ENCODE measurements at places on chromosomes 16 and 17.

DNA sequence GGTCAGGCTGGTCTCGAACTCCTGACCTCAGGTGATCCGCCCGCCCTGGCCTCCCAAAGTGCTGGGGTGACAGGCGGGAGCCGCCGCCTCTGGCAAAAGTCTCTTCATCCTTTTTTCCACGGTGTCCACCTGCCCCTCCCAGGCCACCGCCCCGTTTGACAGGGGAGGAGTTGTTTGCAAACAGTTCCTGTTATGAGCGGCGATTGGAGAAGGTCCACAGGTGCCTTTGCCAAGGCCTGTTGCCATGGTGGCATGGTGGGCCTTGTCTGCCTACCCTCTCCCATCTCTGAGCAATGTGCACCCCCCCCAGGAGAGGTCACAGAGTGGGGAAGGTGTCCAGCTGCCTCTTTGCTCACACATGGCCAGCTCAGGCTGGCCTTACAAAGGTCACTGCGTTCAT is 16.0 kb upstream of the RAP1GAP2 start:
- no peak for DNase-seq

DNA sequence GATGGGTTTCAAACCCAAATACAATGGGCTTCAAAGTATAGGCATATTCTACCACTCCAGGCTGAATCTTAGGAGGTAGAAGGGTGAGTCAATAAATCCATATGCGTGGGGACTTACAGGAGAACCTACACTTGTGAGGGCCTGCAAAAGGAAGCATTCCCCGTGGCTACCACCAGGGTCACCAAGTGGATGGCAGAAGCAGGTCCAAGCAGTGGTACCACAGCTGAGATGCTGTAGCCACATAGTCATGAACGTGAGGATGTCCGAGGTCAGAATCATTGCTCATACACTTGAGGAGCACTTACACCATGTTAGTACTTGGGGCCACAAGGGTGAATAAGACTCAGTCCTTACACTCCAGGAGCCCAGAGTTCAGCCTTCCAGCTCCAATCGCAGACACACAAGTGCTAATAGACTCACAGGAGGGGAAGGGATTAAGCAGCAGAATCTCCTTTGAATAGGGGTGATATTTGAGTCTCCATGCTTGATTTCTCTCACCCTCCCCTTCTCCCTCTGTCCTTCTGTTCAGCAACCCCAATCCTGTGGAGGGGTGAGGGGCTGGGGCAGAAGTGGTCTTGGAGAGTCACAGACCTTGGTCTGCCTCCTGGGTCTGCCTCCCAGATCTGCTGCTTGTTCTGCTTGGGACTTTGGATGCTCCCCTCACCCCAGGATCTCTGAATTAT is 42.5 kb upstream of the ASIC2 start:
- DNase-seq = no peak

GRCh38 chr17:35797370-35797769 is 1.9 kb upstream of the MMP28 start:
- no peak for DNase-seq

GRCh38 chr17:45906927-45907622 is 12.7 kb downstream of the MAPT start:
- no peak for DNase-seq

GRCh38 chr17:41456204-41456603 is 11.0 kb downstream of the KRT32 start:
- DNase-seq = no peak

GRCh38 chr17:79294459-79295071 is 219.9 kb downstream of the ENGASE start:
- DNase-seq = peak; percentile 17

DNA sequence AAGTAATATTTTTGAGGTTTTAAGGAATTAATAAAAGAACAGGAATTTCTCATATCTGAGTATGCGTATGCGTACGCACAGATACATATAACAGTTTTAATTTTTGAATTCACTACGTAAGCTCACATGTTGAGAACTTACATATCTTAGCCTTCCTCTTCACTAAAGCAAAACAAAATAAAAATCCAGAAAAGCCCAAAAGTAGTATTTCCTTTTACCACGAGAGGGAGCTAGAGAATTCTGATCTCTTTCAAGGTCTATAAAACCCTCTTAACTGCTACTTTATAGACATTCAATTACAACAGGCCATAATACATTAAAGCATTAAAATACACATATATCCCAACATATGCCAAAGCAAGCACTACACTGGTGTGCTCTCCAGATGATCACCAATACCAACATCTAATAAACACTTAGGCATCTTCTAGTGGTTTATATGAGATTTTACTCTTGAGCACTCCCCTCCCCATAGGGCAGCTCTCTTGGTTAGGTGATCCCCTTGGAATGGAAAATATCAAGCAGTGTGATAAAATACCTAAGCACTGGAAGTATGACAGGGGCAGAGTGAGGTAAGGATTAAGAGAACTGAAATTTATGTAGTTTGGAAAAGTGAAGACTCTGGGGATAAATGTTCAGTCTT is 94.0 kb downstream of the SKAP1 start:
- DNase-seq = no peak

GRCh38 chr16:29990883-29991570 is 4.4 kb downstream of the HIRIP3 start:
- DNase-seq = no peak

DNA sequence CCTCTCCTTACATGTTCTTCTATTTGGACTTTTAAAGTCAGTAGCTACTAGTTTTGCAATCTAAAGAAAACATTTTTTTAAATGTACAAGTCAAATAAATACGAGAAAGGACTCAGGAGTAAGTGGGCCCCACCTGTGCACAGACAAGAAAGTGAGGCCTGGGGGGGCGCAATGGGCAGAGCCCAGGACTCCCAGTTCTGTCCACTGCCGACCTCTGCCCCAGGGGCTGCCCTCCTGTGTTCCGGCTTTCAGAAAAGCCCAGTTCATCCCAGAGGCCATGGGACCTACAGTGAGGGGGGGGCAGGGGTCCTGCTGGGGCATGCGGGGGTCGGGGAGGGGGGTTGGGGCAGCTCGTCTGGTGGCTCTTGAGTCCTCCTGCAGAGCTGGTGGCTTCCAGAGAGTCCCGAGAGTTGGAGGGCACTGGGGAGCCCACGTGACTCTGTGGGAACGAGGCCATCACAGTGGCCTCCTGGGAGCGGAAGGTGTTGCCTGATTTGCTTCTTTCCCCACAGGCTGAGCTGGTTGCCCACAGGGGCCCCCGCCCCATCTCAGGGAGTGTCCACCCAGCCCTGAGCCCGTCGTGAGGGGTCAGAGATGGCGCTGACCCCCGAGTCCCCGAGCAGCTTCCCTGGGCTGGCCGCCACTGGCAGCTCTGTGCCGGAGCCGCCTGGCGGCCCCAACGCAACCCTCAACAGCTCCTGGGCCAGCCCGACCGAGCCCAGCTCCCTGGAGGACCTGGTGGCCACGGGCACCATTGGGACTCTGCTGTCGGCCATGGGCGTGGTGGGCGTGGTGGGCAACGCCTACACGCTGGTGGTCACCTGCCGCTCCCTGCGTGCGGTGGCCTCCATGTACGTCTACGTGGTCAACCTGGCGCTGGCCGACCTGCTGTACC is 2.4 kb downstream of the UTS2R start:
- DNase-seq = no peak

DNA sequence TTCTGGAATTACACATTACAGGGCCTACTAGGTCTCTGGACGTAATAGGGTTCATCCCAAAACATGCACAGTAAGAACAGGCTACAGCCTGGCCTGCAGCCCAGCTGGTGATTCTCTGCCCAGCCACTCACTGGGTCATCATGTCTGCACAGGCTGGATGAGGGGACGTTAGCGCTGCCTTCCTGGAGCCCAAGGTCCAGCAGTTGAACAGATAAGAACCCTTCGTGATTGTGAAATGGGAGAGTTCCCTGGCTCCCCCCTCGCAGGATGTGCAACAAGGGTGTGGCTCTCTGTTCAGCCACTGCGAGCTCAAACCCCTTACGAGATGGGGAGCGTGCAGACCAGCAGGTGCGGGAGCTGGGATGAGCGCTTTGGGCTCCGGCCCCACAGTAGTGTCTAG is 200.0 kb upstream of the CDH5 start:
- no peak for DNase-seq

DNA sequence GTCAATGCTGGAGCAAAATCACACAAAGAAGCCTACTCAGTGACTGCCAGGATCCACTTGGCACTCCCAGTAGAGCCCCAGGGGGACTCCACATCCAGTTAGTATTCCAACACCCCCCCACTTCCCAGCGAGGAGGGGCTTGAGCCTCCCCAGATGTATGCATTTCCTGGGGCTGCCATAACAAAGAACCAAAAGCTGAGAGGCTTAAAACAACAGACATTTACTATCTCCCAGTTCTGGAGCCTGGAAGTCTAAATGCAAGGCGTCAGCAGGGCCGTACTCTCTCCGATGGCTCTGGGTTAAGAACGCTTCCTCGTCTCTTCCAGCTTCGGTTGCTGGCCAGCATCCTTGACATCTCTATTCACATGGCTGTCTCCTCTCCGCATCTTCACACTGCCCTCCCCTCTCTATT is 23.0 kb upstream of the GNA13 start:
- DNase-seq = no peak

DNA sequence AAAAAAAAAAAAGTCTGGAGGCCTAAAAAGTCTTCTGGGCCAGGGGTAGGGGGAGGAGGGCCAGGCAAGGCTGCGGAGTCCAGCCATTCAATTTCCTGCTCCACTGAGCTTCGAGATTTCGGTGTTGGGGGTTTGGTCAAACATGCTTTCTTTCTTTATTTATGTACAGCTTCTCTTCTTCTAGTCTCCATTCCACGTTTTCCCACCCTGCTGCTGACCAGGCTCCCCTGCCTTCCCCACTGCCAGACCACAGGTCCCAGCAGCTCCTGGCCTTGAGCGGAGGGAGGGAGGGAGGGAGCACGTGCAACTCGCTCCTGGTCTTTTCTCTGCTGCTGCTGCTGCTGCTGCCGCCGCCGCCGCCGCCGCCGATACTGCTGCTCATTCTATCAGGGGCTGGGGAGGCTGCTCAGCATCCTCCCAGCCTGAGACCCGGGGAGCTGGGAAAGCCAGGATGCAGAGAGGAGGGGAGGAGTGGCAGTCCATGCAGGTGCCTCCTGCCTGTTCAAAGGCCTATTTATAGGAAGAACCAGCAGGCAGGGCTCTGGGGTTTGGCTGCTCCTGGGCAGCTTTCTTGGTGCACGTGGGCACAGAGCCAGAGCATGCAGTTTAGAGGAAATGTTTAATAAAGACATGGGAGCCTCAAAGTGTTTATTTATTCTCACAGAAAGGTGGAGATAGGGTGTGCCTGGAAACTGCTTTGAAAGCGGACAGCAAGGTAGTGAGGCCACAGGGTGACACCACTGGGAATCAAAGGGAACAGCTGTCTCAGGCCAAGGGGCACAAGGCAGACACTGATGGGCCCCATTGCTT is 23.4 kb upstream of the ZFHX3 start:
- no peak for DNase-seq

GRCh38 chr17:68805609-68806008 is 149.6 kb downstream of the ABCA8 start:
- no peak for DNase-seq

- no peak for DNase-seq
These were observed 593 bp downstream of the CDIPT start for GRCh38 chr16:29862383-29862883.

DNA sequence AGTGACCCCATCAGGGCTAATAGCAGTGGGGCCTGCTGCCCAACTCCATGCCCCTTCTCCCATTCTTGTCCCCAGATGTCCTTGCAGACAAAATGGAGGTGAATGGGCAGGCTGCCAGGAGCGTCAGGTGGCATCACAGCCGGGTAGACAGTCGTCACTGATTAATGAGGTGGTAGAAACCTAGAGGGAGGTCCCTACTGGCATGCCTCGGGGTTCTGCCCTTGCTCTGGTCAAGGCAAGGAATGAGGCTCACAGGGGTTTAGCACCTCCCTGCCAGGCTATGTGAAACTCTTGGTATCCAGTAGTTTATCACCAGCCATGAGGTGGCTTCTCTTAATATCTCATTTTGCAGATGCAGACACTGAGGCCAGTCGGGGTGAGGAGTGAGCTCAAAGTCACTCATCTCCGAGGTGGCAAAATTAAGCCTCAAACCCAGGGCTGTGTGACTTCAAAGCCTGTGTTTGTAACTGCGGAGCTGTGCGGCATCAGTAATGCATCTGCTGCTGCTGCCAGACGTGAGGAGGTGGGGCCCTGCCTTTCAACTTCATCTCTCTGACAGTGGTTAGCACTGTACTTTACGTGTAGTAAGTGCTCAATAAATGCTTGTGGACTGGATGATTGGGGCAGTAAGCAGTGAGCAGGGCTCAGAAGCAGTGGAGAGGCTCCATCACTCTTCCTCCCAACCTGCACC is 21.3 kb downstream of the RAI1 start:
- no peak for DNase-seq

DNA sequence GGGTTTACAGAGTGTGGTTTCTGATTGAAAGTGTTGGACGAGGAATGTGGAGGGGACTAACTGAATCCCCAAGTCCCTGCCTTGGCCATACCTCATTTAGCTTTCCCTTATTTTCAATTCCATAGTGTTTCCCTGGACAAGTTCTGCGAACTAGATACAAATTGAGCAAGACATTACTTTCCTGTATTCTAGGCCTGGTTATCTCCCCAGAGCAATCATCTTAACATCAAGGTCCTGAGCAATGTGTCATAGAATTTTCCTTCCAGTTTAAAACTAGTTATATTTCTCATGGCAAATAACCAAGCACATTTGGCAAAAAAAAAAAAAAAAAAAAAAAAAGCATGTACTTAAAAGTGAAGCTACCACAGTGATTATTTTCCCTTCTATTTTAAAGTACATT is 330.1 kb downstream of the CDH11 start:
- no peak for DNase-seq

DNA sequence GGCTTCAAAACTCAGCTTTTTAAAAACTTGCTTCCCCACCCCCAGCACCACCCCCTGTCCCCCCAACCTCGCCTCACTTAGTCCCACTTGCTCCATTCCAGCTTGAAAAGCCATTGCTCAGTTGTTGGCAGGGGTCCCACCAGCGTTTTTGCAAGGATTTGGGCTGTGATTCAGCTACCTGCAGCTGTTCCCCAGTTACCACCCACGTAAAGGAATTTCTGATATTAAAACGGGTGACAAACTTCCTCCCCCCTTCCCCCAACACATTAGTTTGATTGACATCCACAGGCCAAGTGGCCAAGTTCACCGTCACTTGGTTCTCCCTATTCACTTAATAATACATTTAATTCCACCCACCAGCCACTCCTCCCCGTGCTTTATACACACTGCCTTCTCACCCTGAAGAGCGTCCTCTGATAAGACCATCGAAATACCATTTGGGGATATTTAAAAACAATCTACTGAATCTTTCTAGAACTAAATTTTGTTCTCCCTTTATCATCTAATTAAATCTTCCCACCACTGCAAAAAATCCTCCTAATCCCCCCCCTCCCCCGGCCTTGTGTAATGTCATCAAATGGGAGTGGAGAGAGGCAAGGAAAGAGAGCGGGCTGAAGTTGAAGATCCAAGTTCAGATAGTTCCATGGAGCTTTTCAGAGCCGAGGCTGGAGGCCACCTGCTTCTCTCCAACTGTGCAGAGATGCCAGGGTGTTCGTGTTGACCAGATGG is 55.1 kb downstream of the SOX9 start:
- no peak for DNase-seq

DNA sequence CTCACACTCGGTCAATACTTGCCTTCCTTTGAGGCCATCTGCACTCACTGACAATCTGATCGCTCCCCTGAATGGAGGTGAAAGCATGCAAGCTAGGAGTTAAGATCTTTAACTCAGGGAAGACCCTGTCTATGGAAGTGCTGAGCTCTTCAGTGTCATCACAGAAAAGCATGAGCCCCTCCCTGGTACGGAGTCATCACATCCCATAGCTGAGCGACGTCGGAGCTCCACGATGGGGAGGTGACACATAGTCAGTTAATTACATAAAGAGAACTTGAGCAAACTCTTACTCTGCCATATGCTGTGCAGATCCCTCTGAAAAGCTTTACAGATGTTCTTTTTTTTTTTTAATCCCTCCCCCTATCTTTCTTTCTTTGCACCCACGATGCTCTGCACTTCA is 463.2 kb downstream of the WWOX start:
- no peak for DNase-seq

GRCh38 chr16:14309001-14309886 is 238.1 kb downstream of the MRTFB start:
- DNase-seq = peak; percentile 44
